LNCaP clone FGC (cell line): ENCODE measurements at places on chromosomes 5 and 9.

GRCh38 chr5:156109317-156110023 is 217.5 kb upstream of the SGCD start:
- DNase-seq: no peak

- no peak for DNase-seq
Measured at GRCh38 chr5:82298668-82299067, 20.5 kb upstream of the RPS23 start.

DNA sequence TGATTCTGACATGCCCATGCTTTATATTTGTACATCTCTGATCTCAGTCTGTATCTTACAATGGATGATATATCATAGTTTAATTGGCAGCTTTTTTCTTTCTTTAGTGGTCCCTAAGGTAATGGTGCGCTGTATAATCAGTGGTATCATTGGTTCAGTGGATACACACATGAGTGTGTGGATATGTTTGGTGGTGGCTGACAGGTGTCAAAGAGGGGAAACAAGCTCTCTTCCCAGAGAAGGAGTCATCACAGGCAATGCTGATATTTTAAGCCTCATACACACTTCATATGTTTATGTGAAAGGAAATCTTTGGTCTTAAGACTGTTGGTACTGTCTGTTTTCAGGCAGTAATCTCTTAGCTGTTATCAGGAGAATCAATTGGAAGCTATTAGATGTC is 52.1 kb upstream of the KIAA1958 start:
- no peak for DNase-seq

DNA sequence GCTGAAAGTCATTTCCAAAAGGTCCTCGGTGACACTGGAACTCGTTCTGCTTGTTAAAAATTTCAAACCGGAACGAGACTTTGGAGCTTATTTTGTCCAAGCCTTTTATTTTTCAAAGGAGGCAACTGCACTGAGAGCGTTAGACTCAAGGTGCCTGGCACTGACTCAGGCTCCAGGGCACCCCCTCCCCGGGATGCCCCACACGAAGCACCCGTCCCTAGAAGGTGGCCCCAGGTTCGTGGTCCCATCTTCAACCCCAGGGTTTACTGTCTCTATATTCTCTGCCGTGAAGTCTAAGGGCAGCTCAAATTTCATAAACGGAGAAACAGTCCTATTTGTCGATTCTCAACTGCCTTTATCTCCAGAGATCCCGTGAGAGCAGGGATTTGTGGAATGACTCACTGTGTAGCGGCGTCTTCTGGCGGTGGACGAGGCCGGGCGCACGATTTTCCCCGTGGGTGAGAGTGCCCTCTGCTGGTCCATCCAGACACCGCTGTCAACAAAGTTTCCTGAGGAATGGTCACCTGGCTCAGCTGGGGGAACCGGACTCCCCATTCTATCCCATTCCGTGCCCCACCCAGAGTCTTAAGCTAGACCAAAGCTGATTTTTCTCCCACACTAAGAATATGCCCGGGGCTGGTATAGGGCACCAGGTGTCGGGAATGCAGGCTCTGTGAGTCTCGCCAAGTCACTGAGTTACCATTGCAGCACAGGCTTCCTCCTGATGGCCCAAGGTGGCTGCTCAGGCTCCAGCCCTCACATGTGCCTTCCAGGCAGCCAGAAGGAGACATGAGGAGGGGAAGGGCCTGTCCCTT is 27.1 kb upstream of the SLC6A19 start:
- peak; percentile 63 for DNase-seq

- no peak for DNase-seq
Measured at GRCh38 chr5:74241751-74242140, 398.8 kb downstream of the ENC1 start.

DNA sequence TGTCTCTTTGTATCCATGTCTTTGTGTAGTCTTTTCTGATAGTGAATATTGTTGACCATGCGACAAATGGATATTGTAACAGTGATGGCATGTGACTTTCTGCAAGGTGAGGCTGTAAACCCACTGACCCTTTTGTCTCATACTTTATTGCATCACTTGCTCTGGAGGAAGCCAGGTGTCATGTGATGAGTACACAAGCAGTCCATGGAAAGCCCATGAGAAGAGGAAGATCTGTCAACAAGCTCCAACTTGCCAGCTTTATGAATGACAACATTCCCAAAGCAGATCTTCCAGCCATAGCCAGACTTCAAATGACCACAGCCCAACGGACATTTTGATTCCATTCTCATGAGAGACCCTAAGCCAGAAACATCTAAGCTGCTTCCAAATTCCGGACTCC is 450.1 kb upstream of the ACTBL2 start:
- no peak for DNase-seq

DNA sequence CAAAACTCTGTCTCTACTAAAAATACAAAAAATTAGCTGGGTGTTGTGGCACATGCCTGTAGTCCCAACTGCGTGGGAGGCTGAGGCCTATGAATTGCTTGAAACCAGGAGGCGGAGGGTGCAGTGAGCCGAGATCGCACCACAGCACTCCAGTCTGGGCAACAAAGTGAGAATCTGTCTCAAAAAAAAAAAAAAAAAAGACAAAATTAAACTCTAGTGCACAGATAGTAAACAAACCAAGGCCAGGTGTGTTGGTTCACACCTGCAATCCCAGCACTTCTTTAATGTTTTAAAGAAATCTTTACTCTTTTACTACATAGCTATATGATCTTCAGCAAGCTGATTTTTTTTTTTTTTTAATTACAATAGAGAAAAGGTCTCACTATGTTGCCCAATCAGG is 8.4 kb downstream of the ZCCHC10 start:
- no peak for DNase-seq

DNA sequence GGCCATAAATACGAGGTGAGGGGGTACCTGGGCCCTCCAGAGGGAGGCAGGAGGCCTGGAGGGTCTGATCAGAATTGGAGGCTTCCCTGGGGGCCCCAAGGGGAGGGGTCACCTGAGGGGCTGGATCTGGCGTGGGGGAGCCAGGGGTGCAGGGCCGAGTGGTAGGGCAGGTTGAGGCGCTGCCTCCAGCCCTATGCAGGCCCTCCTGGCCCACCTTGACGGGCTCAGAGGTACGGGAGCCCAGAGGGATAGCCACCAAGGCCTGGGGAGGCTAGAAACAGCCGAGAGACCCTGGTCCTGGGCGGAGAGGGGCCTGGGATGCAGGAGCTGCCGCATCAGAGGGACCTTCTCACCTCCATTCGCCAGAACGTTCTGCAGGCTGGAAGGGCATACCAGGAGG is 24.3 kb downstream of the LHX3 start:
- no peak for DNase-seq

- no peak for DNase-seq
Measured at GRCh38 chr5:14414007-14414406, 167.6 kb upstream of the OTULINL start.

GRCh38 chr5:58191443-58191842 is 268.4 kb downstream of the PLK2 start:
- DNase-seq: no peak

DNA sequence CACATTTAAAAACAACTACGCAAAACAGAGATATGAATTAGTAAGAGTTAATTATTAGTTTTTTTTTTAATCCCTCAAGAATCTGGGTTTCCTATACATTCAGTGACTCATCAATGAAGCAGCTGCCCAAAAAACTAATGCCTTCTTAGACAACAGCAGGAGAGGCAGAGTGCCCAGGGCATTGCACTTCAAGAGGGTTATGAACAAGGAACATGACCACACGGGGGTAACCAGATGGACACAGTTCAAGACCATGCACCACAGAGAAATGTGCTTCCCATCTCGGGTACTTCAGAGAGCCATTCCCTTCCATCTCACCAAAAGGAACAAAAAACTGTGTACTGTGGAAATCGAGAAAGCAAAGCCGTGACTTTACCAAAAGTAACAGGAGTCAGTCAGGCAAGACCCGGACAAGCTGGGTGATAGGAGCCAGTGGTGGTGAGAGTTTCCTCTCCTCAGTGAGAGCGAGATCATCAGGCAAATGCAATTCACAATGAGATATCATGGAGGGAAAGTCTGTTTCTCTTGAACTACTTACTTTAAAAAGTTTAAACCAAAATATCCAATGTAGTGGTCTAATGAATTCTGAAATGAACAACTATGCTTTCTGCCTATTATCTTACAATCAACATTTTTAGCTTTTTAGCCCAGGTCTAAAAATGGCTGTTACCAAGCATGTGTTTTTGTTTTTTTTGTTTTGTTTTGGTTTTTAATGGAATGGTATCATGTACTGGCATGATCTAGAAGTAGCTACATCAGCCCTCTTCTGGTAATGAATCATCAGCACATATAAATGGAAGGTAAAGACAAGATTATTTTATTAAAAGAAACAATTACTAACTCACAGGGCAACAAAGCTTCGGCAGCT is 192.1 kb downstream of the TSSK1B start:
- DNase-seq: no peak

DNA sequence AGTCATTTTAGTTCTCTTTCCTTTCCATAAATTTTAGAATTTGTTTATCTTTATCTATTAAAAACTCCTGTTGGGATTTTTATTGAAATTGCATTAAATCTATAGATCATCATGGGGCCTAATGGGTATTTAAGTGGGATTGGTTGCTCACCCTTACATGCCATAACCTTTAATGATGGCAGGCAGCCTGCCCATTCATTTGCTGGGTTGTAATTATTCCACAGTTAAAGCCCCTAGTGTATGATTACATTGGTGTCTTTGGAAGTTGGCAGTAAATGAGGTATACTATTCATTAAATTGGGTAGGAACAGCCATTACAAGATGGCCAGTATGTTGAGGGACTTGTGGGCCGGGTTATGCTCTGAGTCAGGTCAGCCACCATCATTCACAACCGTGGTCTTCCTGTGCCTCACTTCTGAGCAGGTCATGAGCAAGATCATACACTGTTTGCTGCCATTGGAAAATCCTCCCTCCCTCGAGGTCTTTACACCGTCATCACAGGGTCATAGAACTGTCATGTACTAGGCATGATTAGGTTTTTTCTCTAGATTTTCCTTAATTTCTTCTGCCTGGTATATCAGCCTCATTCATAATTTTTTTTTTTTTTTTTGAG is 59.5 kb downstream of the CYSTM1 start:
- DNase-seq: no peak

DNA sequence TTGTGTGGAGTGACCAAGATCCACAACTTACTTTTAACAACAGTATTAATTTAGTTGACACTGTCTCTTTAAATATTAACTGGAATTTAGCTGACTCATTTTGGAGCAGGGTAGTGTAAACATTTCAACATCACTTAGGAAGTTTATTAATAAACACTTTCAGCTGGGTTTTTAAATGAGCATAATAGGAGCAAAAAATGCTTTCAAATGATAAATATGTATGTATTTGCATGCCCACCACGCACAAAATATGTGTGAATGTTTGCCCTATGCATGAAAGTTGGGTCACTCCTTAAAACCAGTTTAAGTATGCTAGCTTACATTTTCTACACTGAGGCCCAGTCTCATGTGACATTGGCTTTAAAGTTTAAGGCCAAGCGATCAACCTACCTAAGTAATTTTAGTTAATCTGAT is 2.9 kb downstream of the ZFAND5 start:
- DNase-seq: no peak

GRCh38 chr5:35828082-35828598 is 28.6 kb upstream of the IL7R start:
- no peak for DNase-seq

DNA sequence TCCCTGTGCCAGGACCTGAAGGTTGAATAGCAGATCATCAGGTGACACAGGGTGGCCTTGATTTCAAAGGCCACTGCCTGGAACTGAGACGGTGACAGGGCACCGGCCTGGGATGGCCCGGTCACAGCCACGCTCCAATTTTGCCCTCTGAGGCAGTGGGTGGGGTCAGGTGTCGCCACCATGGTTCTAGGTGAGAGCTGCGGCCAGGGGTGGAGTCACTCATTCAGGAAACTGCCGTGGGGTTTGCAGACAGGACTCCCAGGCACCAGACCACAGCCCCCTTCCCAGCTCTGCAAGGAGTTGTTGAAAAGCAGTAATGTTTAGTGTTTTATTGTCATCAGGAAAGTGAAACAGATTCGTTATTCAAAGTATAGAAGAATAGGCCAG is 17.3 kb upstream of the RNU6ATAC start:
- no peak for DNase-seq

DNA sequence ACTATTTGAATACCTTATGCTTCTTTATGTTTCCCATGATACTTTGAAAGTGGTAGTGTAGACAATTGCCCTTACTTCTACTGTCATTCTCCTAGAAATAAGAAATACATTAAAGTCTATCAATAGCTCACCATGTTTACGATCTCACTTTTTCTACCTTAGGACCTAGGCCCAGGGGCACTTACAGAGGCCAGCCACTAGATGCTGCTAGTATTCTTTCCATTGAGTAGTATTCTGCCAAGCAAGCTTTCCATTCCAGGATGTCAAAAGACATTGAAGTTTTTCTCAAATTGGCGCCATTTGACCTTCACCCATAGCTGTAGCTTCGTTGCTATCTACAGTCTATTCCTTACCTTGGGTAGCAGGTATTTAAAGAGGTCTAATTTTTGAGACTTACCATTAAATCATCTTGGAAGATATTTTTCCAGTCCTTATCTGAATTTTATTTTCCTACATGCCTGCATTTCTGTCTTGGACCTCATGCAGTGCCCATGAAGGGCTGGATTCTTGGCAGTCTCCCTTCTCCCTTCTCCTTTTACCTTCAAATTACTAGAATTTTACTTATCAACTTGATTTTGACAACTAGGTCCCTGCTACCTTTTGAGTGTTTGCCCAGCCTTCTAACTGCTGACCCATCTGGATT is 246.0 kb upstream of the NUDT12 start:
- DNase-seq: peak; percentile 17

DNA sequence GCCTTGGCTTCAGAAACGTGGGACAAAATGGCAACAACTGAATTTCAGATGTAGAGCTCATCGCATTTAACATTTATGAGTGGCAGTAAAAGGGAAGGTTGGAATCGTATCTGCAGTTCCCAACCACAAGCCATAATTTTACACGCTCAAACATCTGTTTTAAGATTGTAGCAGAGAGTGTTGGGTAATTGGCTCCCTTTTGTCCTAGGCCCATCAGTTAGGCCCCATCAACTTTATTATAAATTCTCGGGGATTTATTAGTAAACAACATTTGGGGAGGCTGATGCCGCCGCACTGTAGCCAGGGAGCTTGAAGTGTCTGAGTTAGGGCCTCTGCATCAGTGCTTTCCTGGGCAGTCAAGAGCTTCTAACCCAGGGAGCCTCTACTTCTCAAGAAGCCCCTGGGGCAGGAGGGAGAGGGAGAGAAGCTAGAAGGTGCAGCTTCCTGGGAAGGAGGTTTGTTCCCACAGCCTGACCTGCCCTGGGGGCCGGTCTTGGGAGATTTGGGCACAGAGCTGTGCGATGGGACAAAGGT is 66.2 kb downstream of the HSPA4 start:
- DNase-seq: no peak
